ENCODE measurements at places on chromosomes 1 and 21. TPM values are rescaled to one million over a fixed set of nuclear protein-coding genes. Genes with fewer than 3 reads are reported as not detected.
A peak's percentile ranks its signal among the peaks of the same experiment; 100 is the strongest.

- DNase-seq = no peak
These were observed 42.9 kb downstream of the GRIK1 start for GRCh38 chr21:29896884-29897283.

GRCh38 chr1:217363319-217363718 lies 267.6 kb downstream of the GPATCH2 start:
- DNase-seq = no peak

GRCh38 chr1:20188455-20188817 lies 2.1 kb upstream of the PLA2G2C start:
- DNase-seq = no peak

GRCh38 chr1:6041432-6042062 lies 4.1 kb upstream of the KCNAB2 start:
- DNase-seq = peak; percentile 53

The C2CD4D gene
- total RNA-seq = 0.81 TPM

The HTR6 gene
- total RNA-seq = not detected

All from left colon (tissue), 2 donors.